ENCODE measurements at places on chromosomes 3 and 15.

DNA sequence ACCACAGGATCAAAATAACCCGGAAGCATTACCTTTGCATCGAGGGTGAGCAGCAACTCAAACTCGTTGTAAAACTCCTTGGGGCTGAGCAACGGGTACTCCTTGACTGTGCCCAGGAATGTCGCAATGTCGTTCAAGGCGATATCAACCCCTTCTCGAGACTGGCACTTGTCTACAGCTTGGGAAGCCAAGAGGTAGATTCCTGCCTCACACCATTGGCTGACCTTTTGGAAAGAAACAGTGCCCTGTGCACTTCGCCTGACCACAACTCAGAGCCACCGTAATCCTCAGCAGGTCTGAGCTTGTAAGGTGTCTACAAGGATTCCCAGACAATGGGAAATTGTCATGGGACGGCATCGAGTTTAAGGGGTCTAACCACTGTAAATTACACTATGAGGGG, 43.9 kb downstream of the B3GNT5 start:
- no peak for DNase-seq

- no peak for DNase-seq
Observed at GRCh38 chr3:145191543-145191942, 969.4 kb downstream of the PLOD2 start.

DNA sequence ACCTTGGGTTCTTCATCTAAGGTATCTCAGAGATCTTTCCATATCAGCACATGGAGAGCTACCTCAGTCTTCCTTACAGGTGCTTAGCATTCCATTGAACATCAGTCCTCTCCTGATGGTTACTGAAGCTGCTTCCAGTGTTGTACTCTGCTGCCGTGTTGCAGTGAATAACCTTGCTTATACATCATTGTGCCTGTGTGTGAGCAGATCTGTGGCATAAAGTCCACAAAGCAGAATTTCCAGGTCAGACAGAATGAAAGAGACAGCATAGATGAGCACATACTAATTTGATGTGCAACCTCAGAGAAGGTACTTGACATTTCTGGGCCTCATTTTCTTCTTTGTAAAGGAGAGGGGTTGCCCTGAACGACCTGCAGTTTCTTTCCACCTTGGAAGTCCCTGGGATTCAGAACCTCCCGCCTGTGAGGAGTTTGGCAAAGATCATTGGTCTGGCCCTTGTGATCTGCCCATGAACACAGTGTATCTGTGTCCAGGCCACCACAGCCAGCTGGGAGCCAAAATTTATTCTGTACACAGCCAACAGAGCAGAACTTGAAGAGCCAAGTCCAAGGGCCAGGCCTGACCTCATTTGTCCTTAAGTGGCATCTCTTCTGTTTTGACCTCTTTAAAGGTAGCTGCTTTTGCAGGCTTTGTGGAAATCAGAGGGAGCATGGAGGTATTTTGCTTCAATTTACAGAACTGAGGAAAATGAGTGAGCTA, 57.2 kb upstream of the SLC7A14 start:
- peak; percentile 71 for DNase-seq

DNA sequence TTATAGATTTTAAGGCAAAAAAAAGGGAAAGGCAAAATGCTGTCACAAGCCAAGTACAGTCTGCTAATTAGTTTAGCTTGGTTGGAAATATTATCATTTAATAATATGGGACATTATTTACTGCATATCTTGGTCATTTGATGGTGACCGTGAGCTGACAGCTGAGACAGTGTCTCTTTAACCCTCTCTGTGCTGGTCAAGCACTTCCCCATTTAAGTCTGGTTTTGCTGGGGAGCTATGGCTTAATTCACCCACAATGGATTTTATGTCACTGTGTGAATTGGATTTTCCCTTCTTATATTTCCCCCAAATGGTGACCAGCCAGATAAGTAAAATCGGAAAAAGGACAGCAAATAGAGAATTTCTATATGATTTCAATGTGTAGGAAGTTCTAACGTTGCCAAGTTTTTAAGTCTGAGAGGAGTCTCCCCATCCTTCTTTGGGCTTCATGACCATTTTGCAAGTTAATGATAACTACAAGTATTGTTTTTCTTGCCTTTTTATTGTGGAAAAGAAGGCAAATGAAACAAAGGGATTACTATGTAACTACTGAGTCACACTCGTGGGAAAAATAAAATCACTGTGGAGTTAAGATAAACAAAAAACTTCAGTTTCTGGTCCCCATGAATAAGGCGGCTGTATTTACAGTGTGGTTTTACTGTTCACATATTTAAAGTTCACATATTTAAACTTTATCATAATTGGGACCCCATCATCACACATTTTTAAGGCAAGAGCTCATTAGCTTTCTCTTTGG, 373.5 kb downstream of the NR2F2 start:
- DNase-seq, result no peak

GRCh38 chr3:112466020-112466419, 33.3 kb downstream of the BTLA start:
- DNase-seq, result no peak

DNA sequence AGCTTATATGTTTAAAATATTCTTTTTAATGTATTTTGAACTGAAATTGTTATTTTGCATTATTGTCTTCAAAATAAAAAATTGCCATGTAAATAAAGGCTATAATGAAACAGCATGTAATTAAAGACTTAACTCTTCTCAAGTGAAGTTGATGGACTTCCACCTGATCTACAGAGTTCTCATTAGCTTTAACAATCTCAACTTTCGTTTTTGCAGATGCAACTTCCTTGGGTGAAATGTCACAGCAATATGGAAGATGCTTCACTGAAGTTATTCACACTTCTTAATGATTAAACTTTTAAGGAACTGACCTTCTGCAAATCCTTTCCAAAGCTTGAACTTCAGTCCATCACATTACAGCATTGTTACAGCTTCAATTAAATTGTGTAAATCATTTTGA, 63.6 kb downstream of the OSTN start:
- DNase-seq, result no peak

GRCh38 chr15:31590609-31591008, 264.0 kb downstream of the KLF13 start:
- DNase-seq, result no peak

DNA sequence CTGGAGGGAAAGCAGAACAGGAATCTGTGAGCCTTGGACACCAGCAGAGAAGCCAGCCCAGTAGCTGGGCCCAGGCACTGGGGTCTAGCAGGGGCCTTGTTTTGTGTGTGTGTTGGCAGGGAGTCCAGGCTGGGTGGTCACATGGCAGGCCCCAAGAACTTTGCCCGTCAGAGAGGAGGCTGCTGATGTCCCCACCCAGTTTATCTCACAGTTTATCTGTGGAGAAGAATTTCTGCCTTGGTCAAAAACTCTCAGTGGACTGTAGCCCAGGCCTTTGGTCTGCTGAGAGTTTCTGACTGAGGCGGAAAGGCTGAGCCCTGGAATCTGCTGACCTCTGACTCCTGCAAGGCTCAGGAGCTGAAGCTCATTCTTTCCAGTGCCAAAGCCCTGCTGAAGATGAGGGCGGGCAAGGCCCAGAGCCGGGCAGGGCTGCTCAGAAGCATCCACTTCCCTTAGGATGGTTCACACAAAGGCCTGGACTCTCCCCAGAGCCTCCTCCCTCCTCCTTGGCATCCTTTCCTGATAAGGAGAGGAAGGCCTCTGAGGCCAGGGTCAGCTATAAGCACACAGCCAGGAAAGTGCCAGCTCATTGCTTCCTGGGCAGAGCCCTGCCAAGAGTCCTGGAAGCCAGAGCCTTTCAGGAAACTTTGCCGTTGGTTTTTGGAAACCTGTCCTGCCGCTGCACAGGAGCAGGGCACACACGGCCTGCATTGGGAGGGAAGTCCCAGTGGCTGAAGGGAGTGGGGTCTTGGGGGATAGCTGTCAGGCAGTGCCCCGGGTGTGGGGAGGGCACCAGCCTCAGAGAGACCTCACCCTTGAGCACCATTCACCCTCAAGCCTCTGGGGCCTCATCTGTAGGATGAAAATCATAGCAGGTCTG, 37.2 kb upstream of the SLCO2A1 start:
- DNase-seq, result no peak

DNA sequence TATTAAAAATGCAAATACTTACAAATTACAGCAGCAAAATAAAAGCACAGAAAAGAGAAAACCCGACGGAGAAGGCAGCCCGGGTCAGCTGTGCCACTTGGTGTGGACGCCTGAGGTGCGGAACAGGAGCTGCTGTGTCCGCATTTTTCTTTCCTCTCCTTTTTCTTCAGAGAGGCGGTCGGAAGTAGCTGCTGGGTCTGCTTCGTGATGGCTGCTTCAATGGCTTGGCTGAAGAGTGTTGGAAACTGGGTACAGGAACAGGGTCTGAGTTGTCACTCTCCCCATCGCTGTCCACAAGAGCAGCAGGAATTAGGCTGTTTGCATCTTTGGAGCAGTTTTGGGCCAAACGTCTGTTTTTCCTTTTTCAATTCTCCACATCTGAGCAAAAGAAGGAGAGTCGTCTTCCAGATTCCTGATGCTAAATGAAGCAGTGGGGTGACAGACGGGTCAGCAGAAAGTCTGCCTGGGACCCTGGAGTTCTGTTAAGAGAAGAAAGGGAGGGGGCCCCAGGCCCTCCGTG, 53.5 kb upstream of the ARL8B start:
- DNase-seq, result no peak
